Suppressor macrophage treated with lipopolysaccharide for 4 hours (primary cell): ENCODE measurements at places on chromosomes 12 and 14.
A peak's percentile ranks its signal among the peaks of the same experiment; 100 is the strongest.

- DNase-seq, result peak; percentile 69
Measured at GRCh38 chr14:81157431-81157830, 63.3 kb downstream of the GTF2A1 start.

- DNase-seq, result peak; percentile 41
Measured at GRCh38 chr14:100271247-100271939, 32.4 kb downstream of the YY1 start.

GRCh38 chr12:114415525-114415868, 9.6 kb upstream of the TBX5 start:
- no peak for DNase-seq

DNA sequence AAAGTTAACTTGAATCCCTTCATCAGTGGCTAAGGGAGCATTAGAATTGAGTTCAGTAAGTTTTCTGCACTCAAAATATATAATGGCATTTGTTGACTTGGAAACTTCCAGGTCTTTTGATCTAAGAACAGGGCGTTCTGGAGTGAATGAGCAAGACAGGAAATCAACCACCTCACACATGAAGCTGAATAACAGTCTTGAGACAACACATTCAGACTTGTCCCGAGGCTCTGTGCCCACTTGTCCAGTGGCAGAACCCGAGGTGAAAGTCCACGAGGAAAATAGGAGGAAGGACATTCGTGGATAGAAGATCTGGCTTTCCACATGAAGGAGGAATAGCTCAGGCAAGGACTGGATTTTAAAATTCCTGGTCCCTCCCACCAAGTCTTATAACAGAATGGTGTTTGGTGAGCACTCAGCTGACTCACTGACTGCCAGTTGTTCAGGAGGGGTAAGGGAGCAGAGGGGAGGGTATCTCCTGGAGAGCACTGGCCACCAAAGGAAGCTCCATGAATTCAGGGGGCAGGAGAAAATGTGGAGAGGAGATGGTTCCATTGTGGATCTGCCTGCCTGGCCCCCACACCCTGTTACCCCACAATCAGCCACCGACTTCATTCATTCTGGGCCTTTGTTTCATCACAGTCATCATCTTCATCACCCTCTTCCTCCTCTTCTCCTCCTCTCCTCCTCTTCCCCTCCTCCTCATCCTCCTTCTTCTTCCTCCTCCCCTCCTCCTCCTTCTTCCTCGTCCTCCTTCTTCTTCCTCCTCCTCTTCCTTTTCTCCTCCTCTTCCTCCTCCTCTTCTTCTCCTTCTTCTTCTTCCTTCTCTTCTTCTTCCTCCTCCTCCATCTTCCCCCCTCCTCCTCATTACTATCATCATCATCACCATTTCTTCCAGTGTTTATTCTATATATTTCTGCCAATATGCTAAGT, 620.1 kb downstream of the MED13L start:
- no peak for DNase-seq

- DNase-seq, result no peak
Measured at GRCh38 chr12:78641837-78642423, 222.6 kb upstream of the SYT1 start.

GRCh38 chr14:93821051-93821450, 32.8 kb upstream of the PRIMA1 start:
- no peak for DNase-seq
